B cell (primary cell): ENCODE measurements at places on chromosomes 4 and X.

DNA sequence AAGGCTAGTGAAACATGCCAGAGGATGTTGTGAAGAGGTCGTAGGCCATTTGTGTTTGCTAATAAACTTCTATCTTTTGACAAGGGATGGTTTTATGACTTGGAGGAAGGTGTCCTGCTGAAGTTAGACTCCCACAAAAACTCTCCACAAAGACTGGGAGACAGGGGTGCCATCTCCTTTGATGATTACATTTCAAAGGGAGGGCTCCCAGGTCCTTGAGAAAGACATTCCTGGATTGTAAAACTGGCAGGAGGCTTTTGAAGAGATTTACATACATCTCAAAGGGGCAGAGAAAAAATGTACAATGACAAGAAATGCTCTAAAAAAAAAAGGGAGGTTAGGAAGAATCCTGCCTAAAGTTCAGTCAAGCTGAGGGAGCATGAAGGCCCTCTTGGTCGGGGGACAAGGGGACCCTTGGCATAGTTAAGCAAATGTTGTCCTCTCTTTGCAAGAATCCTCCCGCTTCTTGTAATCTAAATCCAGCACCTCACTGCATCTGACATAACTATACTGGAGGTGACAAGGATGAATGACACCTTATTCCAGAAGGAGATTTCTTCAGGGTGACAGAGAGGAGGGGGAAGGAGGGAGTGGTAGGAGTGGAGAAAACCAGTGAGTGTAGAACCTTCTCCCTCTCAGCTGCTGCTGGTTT, 41.1 kb upstream of the MGST2 start:
- no peak for DNase-seq
- no peaks in the 10 kb centered on the region for H3K36me3 ChIP-seq
- H3K27ac ChIP-seq, result no peak overlapping the region

- no peak for DNase-seq
- H3K4me3 ChIP-seq, result no peak overlapping the region
- H3K36me3 ChIP-seq, result no peaks in the 10 kb centered on the region
- peaks cover 3% of the 10 kb centered on the region for H3K27me3 ChIP-seq
- no peaks in the 10 kb centered on the region for H3K4me1 ChIP-seq
- H3K27ac ChIP-seq, result no peak overlapping the region
Measured at GRCh38 chrX:112714357-112714918, 34.7 kb upstream of the LHFPL1 start.

DNA sequence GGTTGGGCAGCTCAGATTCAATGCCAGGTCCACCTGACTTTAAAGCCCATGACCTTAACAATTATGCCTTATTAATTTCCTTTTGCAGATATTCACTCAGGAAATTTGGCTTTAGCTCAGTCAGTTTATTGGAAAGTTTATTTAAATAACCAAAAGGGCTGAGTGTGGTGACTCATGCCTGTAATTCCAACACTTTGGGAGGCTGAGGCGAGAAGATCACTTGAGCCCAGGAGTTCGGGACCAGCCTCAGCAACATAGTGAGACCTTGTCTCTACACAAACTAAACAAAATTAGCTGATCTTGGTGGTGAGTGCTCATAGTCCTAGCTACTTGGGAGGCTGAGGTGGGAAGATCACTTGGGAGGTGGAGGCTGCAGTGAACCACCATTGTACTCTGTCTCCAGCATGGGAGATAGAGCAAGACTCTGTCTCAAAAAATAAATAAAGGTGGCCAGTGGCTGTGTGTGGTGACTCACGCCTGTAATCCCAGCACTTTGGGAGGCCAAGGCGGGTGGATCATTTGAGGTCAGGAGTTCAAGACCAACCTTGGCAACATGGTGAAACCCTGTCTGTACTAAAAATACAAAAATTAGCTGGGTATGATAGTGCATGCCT, 43.3 kb downstream of the RHOH start:
- peaks cover 77% of the 10 kb centered on the region for H3K4me1 ChIP-seq
- no peaks in the 10 kb centered on the region for H3K27me3 ChIP-seq
- H3K4me3 ChIP-seq, result no peak overlapping the region
- peaks cover 84% of the 10 kb centered on the region for H3K36me3 ChIP-seq
- DNase-seq, result no peak

DNA sequence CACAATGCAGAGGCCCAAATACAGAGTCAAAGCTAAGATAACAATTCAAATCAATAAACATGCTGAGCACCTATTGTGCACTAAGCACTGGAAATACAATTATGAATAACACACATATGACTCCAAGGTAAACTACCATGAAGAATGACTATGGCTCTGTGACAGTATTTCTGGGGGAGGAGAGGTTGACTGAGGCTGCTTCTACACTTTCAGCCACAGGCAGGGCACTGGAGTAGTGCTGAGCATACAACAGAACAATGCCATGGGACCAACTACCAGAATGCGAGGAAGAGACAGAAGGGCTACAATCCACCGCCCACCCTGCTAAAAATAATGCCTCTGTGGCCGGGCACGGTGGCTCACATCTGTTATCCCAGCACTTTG, 13.7 kb downstream of the TEC start:
- peaks cover 2% of the 10 kb centered on the region for H3K4me1 ChIP-seq
- no peak for DNase-seq
- H3K4me3 ChIP-seq, result no peak overlapping the region
- H3K27ac ChIP-seq, result no peak overlapping the region
- no peaks in the 10 kb centered on the region for H3K27me3 ChIP-seq

DNA sequence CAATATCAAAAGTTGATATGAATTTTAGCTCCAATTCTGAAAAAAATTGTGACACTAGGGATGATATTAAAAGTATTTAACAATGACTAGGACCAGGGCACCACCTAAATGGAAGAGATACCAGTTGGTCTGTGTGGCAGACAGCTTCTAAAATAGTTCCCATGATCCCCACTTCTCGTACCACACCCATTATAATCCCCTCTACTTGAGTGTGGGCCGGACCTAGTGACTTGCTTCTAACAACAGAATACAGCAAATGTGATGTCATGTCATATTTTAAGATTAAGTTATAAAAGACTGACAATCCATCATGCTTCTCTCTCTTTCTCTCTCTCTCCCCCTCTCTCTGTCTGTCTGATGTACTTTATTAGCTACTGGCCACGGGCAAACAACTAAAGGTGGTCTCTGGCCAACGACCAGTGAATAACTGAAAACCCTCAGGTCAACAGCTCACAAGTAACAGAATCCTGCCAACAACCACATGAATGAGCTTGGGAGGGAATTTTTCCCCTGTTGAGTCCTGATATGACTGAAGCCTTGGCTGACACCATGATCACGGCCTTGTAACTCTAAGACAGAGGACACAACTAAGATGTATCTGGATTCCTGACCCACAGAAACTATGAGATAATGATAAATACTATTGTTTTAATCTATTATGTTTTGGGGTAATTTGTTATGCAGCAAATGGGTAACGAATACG, 34.4 kb downstream of the FAM13A start:
- H3K27ac ChIP-seq, result no peak overlapping the region
- H3K36me3 ChIP-seq, result no peaks in the 10 kb centered on the region
- no peaks in the 10 kb centered on the region for H3K4me1 ChIP-seq
- H3K4me3 ChIP-seq, result no peak overlapping the region
- no peak for DNase-seq

- H3K27ac ChIP-seq, result no peak overlapping the region
- no peak overlapping the region for H3K4me3 ChIP-seq
- H3K4me1 ChIP-seq, result no peaks in the 10 kb centered on the region
Measured at GRCh38 chr4:4778554-4778953, 80.9 kb upstream of the MSX1 start.

DNA sequence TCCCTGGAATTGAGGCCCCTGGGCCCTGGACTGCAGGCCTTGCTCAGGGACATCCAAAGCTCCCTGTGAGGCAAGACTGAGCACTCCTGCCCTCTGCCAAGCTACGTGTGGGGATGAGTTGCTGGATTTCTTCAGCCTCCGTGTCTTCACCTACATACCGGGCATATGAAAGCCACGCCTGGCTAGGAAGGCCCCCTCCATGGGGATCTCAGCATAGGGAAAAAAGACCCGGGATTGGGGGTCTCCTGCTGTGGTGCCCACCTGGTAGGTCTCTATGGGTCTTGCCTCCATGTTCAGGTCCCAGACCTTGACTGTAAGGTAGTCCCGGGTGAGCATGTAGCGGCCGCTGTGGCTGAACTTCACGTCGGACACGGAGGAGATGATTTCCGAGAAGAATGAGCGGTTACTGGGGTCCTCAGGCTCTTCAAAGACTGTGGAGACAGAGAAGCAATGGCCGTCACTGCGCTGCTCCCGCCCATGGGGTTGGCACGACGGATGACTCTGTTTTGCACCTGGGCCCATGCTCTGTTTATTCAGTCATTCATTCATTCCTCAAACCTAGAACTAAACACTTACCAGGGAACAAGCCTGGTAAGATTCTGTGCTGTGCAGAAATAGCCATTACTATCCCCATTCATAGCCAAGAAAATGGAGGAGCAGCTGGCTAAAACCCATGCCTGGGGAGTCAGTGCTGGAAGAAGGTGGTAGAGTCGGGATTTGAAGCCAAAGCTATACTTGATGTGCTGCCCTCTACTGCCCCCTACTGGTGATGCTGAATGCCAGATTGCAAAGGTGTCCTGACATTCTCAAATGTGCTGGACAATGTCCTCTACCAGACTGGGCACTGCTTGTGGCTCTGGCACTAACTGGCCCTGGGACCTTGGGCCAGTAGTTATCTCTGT, 63.9 kb downstream of the WFS1 start:
- peaks cover 13% of the 10 kb centered on the region for H3K4me1 ChIP-seq
- no peak overlapping the region for H3K4me3 ChIP-seq
- no peak for DNase-seq
- no peaks in the 10 kb centered on the region for H3K36me3 ChIP-seq

GRCh38 chr4:136935305-136935704, 597.0 kb downstream of the PCDH18 start:
- H3K4me1 ChIP-seq, result no peaks in the 10 kb centered on the region
- no peak overlapping the region for H3K27ac ChIP-seq
- DNase-seq, result no peak
- H3K27me3 ChIP-seq, result no peaks in the 10 kb centered on the region
- no peak overlapping the region for H3K4me3 ChIP-seq
- H3K36me3 ChIP-seq, result no peaks in the 10 kb centered on the region

- H3K4me1 ChIP-seq, result peaks cover 14% of the 10 kb centered on the region
- DNase-seq, result no peak
- H3K27ac ChIP-seq, result no peak overlapping the region
Measured at GRCh38 chrX:41594634-41595033, 94.1 kb upstream of the GPR34 start.

DNA sequence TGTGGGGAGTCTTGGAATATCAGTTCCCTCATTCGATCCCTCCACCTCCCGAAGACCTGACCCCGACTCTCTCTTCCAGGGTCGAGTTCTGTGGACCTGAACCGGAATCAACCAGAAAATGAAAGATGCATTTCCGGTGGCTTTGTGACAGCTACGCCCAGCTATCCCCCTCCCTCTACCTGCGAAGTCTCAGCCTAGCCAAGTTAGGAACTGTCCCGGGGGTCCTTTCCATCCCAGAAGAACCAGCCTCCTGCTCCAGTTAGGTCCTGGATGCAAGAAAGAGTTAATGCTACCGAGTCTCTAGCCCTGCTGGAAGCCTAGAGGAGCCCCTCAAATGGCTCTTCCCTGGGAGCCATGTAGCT, 13.4 kb upstream of the ETDC start:
- H3K27ac ChIP-seq, result peak overlapping the region; percentile 45
- H3K4me3 ChIP-seq, result peak overlapping the region; percentile 70
- H3K36me3 ChIP-seq, result no peaks in the 10 kb centered on the region
- H3K4me1 ChIP-seq, result peaks cover 13% of the 10 kb centered on the region
- no peaks in the 10 kb centered on the region for H3K27me3 ChIP-seq
- DNase-seq, result no peak

- H3K4me1 ChIP-seq, result peaks cover 15% of the 10 kb centered on the region
- no peak for DNase-seq
- H3K27me3 ChIP-seq, result no peaks in the 10 kb centered on the region
- no peaks in the 10 kb centered on the region for H3K36me3 ChIP-seq
- H3K4me3 ChIP-seq, result no peak overlapping the region
- H3K27ac ChIP-seq, result no peak overlapping the region
Measured at GRCh38 chrX:153611298-153612095, 12.6 kb upstream of the CCNQ start.

GRCh38 chr4:154478128-154478527, 13.5 kb downstream of the DCHS2 start:
- H3K27ac ChIP-seq, result no peak overlapping the region
- no peak for DNase-seq
- no peaks in the 10 kb centered on the region for H3K4me1 ChIP-seq
- peaks cover 6% of the 10 kb centered on the region for H3K27me3 ChIP-seq

- no peaks in the 10 kb centered on the region for H3K4me1 ChIP-seq
- no peak overlapping the region for H3K27ac ChIP-seq
- DNase-seq, result no peak
- H3K4me3 ChIP-seq, result no peak overlapping the region
- H3K36me3 ChIP-seq, result no peaks in the 10 kb centered on the region
- peaks cover 2% of the 10 kb centered on the region for H3K27me3 ChIP-seq
Measured at GRCh38 chr4:88866862-88867550, 169.4 kb upstream of the NAP1L5 start.

DNA sequence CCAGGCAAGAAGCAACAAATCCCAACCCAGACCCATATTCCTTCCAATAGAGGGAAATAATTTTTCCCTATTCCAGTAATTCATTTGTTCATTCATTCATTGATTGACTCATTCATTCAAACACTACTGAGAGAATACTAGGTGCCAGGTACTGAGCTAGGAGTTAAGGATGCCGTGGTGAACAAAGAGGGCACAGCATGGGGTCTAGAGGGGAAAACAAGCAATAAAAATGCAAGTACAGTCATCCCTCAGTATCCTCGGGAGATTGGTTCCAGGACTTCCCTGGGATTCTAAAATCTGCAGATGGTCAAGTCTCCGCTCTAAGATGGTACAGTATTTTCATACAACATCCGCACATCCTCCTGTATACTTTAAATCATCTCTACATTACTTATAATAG, 18.7 kb downstream of the RASGEF1B start:
- DNase-seq, result no peak
- no peaks in the 10 kb centered on the region for H3K27me3 ChIP-seq
- no peak overlapping the region for H3K4me3 ChIP-seq
- no peak overlapping the region for H3K27ac ChIP-seq
- H3K4me1 ChIP-seq, result peaks cover 21% of the 10 kb centered on the region
- peaks cover 21% of the 10 kb centered on the region for H3K36me3 ChIP-seq

GRCh38 chr4:90769251-90769650, 642.1 kb downstream of the CCSER1 start:
- no peak overlapping the region for H3K4me3 ChIP-seq
- H3K4me1 ChIP-seq, result no peaks in the 10 kb centered on the region
- no peak overlapping the region for H3K27ac ChIP-seq
- DNase-seq, result no peak
- H3K36me3 ChIP-seq, result no peaks in the 10 kb centered on the region

DNA sequence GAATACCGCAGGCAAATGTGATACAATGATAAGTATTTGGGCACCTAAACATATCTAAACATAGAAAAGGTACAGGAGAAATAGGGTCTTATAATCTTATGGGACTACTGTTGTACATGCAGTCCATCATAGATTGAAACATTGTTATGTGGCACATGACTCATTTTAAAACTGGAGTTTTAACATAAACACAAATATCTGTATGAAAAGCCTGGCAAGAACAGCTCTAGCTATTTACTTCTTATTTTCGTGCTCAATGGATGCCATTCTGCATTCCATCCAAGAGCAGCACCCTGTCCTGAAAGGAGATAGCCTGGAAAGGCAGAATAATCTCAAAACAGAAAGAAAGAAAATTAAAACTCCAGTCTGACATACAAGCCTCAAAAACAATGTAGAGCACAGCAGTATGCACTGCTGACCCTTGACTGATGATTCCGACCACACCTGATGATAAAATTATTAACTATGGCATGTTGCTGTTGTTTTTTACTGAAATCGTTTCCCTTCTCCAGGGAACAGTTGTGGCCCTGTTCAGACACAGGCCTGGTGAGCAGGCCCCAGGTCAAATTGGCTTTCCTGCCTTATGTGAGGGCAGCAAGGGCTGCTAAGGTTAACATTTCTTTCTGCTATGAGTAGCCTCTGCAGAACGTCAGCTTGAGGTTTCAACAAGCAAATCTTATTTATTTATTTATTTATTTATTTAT, 152.7 kb downstream of the APBB2 start:
- no peak for DNase-seq
- no peaks in the 10 kb centered on the region for H3K36me3 ChIP-seq
- no peak overlapping the region for H3K4me3 ChIP-seq
